ENCODE measurements at places on chromosomes 7 and 10.
A peak's percentile ranks its signal among the peaks of the same experiment; 100 is the strongest.

- no peak for DNase-seq
Observed at GRCh38 chr7:152894295-152895170, 135.0 kb downstream of the ACTR3B start.

GRCh38 chr7:37753398-37754050, 70.0 kb downstream of the GPR141 start:
- DNase-seq: no peak

DNA sequence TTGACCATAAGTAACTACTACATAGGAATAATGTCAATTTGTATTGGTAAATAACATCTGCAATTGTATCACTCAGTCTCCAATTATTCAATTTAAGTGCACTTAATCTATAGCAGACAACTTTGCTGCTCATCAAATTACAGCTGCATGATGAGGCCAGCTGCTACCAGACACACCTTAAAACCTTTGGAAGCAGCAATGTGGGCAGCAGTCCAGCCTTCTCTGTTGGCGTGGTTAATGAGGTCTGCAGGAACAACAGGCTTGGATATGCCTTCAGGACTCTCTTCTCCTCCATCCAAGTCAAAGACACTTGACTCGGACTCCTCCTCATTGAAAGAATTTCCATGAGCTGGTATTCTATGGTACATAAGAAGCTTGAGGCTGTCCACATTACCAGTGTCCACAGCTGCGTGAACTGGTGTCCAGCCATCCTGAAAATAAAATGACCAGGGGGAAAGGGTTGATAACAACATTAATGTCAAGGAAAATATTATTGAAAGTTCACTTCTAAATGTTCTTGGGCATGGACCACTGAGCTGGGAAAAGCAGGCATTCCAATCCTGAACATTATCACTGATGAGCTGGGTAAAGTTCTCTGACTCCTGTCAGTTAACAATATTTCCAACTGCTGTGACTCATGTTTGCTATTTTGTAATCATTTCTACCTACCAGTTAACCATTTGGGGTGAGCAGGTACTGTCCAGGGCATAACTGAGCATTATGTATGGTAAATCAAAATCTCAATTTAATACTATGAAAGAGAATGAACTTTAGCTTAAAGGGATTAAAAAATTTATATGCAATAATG, 95.7 kb downstream of the CTTNBP2 start:
- DNase-seq: no peak

- DNase-seq: peak; percentile 12
Observed at GRCh38 chr7:25864511-25864910, 287.5 kb upstream of the NFE2L3 start.

DNA sequence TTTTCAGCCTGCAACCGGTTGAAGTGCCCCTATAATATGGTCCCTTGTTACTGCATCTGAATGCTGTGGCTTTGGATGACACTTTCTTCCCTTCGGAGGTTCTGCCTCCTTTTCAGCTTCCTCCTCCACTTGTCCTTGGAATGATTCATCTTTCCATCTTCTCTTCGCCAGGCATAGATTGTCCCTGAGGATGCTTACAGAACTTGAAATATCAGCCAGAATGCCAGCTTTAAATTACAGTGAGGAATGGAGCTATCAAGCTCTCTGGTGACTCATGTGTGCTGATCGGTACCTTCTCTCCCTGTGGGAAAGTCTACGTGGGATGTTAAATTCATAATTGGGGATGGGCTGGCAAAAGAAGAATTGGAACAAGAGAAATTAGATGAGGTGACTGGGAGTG, 45.9 kb upstream of the PDK4 start:
- no peak for DNase-seq

GRCh38 chr10:3807928-3808496, 23.0 kb upstream of the KLF6 start:
- DNase-seq: no peak

DNA sequence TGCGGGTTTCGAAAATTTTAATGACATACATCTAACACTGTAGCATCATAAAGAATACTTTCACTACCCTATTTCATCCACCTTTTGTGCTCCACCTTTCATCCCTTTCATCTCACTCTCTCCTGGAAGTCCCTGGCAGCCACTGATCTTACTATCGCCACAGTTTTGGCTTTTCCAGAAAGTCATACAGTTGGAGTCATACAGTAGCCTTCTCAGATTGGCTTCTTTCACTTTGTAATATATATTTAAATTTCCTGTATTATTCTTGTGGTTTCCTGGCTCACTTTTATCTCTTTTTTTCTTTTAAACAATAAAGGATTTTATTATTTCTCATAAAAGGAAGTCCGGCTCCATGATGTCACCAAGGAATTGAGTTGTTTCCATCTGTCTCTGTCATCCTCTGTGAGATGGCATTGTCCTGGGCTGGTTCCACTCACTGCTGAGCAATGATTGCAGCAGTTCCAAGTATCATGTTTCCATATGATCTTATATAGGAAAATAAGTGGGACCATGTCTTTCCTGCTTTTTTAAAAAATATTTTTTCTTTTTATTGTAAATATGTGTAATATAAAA, 626.3 kb downstream of the POM121L12 start:
- DNase-seq: no peak

- DNase-seq: no peak
Observed at GRCh38 chr7:74483402-74484336, 30.0 kb downstream of the GTF2IRD1 start.

GRCh38 chr10:43389867-43390266, 18.4 kb downstream of the FXYD4 start:
- DNase-seq: no peak

DNA sequence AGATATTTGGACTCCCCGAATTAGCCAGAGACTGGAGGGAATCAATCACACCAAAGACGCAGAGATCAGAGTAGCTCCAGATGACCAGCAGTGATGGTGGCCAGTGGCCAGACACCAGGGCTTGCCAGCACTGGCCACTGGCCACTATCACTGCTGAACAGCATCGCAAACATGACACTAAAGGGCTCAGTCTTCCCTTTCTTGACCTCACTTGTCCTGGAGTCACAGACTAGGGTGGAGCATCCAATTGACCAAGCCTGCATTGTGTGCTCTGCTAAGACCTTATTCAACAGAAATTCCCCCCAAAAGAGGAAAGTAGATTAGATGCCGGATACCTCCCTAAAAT, 234.7 kb downstream of the CREB5 start:
- DNase-seq: no peak

DNA sequence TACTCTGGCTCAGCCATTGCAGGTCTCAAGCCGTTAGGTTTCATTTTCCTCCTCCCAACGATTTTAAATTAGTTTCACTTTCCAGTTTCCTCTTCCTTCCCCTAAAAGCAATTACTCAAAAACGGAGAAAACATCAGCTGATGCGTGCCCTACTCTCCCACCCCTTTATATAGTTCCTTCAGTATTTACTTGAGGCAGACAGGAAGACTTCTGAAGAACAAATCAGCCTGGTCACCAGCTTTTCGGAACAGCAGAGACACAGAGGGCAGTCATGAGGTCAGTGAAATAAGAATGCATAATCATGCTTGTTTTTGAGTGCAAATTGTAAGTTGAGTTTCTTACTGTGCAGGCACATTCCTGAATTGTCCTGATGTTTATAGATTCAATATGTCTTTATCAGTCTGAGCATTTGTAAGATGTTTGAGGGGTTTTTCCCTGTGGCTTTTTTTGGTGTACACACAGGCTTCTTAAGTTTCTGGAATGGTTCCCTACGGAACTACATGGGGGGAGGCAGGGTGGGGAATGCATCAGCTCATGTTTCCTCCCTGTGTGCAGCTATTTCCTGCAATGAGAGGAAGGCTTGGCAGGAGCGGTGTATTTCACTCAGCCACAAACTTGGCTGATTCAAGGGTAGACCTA, at the start of gene IFIT3:
Gene IFIT3, plus strand, starts transcription at position 195 of the 639 bp plus-strand sequence. Its CDS starts 77 bp downstream, at position 272.
- DNase-seq: peak; percentile 95

DNA sequence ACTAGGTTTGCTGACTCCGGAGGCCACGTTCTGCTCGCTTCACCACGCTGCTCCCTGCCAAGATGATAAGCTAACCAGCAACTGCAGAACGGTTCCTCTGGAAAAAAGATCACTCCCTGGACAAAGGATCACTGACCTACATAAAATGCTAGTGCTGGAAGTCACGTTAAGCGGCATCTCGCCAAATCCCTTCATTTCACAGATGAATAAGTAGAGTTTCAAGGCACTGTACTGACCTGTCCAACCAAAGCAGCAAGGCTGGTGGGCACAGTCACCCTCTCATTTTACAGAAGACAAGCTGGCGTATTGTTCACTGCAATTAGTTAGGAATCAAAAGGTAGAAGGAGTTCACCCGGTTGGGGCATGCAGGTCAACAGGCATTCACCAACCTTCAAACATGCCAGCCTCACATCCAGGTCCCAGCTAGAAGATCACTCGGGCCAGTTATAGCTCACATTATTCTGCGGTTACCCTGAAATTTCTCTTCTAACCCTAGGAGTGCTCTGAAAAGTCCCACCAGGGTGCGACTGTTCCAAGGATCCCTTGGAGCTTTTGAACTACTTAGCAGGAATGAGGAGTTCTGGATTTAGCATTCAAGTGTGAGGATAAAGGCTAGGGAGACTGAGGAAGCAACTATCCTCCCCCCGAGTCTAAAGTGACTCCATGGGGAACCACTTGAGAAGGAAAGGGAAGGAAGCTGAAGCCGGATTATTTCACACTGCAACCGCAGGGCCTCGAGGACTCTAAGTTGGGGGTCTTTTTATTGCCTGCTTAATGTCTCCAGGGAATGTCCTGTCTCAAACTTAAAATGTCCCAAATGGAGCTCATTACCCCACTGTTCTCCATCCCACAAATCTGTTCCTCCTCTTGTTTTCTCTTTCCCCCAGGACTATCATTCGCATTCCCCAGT, 32.8 kb downstream of the HIPK2 start:
- no peak for DNase-seq

GRCh38 chr7:95478272-95479037, 7.3 kb upstream of the ASB4 start:
- DNase-seq: peak; percentile 19

GRCh38 chr10:78906734-78907390, 161.9 kb upstream of the ZMIZ1 start:
- no peak for DNase-seq

- DNase-seq: peak; percentile 42
Observed at GRCh38 chr7:92489634-92490033, 11.9 kb upstream of the ERVW-1 start.

DNA sequence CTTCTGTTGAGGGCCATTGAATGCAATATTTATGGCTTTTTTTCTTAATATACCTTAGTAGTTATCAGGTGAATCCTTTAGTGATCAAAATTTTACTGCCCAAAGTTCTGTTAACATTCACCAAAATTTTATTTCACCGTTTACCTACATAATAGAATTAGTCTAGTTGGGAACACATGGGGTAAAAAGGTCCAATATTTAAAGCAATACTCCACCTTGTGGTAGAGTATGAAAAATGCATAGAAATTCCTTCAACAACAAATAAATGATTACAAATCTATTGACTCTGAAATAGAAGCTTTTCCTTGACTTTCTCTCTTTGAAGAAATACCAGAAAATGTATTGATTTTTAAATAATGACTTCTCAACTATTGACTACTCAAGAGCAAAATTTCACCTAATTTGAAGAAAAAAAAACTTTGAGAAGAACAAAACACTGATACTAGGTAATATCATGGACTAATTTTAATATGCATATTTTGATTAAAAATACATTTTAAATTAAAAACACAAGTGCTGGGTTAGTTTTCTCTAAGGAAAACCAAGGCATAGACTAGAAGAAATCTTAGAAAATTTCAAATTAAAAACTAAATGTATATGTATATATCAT, 43.3 kb downstream of the POLR1F start:
- peak; percentile 31 for DNase-seq

- no peak for DNase-seq
Observed at GRCh38 chr7:498678-499641, 20.7 kb downstream of the PDGFA start.

DNA sequence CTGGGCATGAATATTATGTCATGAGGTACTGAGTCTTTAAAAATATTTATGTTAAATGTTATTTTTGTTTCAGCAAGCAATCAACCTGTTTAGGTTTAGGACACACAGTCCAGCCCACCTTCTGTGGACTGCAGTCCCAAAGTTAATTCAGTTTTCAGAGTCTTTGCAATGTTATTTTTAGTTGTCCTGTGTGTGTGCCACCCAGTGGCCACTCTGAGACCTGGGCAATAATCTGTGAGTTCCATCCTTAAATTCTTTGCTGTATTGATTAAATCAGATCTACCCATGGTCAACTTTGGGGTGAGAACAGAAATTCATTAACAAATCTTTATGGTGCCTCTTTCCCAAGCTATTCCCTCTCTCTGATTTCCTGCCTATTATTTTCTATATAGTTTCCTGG, 415.1 kb downstream of the CCSER2 start:
- DNase-seq: no peak

DNA sequence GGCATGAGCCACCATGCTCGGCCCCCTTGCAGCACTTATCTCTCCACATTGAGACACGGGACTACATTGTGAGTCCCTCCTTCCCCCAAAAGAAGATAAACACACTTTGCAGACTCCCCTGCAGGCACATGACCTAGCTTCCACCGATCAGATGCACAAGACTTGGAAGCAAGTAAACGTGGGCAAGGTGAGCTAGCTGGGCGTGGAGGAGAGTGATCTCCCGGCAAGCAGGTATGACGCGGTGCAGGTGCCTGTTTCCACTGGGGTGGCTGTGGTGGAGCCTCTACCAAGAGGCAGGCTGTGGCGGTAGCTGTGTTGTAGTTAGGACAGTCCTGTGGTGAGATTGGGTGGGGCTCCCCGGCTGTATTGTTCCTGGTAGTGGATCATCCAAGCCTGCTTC, 7.7 kb upstream of the COMTD1 start:
- DNase-seq: no peak

- no peak for DNase-seq
Observed at GRCh38 chr7:55561690-55562089, 10.6 kb downstream of the VOPP1 start.

GRCh38 chr7:35555934-35556333, 139.0 kb downstream of the HERPUD2 start:
- DNase-seq: no peak

DNA sequence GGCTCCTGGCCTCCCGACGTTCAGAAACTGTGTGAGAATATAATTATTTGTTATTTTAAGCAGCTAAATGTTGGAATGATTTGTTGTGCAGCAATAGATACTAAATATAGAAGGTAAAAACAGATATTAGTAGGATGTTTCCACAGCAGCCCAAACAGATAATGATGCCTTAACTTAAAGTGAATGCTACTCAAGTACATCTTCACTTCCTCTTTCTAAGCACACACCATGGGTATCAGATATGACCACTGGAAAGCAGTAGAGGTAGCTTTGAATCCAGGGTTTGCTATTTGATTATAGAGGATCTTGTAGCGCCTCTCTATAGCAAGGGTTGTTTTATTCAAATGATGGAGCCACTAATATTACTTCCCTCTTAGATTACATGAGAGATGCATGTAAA, 38.2 kb upstream of the BET1 start:
- DNase-seq: no peak

- peak; percentile 52 for DNase-seq
Observed at GRCh38 chr10:68082872-68083271, 7.8 kb upstream of the HERC4 start.

GRCh38 chr10:119393019-119393418, 149.5 kb downstream of the RGS10 start:
- no peak for DNase-seq
